Ureter (tissue), 1 donor: ENCODE measurements at places on chromosomes 7 and 10.
A peak's percentile ranks its signal among the peaks of the same experiment; 100 is the strongest.

DNA sequence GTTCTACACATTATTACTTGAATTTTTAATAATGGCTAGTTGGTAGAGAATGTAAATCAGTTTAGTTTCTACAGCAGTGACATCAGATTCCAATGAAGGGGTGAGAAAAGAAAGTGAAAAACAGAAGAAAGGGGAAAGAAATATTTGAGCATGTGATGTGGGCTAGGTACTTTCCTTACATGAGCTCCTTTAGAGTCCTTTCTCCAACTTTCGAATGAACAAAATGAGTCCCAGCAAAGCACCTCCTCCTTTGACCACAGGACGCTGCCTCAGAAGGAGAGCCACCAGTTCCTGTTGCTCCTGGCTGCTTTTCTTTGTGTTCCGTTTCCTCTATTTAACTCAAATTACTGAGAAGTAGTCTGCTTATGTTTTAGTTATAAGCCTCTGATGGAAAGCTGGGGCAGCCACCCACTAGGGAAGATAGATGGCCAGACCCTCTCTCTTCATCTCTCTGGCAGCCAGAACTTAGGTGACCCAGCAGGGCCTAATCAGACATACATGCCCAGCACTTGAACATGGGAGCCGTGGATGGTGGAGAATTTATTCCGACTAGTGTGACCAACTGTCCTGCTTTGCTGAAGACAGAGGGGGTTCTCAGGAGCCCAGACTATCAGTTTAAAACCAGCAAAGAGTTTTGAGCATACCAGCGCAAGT is 82.4 kb upstream of the NME8 start:
- no peak for DNase-seq

DNA sequence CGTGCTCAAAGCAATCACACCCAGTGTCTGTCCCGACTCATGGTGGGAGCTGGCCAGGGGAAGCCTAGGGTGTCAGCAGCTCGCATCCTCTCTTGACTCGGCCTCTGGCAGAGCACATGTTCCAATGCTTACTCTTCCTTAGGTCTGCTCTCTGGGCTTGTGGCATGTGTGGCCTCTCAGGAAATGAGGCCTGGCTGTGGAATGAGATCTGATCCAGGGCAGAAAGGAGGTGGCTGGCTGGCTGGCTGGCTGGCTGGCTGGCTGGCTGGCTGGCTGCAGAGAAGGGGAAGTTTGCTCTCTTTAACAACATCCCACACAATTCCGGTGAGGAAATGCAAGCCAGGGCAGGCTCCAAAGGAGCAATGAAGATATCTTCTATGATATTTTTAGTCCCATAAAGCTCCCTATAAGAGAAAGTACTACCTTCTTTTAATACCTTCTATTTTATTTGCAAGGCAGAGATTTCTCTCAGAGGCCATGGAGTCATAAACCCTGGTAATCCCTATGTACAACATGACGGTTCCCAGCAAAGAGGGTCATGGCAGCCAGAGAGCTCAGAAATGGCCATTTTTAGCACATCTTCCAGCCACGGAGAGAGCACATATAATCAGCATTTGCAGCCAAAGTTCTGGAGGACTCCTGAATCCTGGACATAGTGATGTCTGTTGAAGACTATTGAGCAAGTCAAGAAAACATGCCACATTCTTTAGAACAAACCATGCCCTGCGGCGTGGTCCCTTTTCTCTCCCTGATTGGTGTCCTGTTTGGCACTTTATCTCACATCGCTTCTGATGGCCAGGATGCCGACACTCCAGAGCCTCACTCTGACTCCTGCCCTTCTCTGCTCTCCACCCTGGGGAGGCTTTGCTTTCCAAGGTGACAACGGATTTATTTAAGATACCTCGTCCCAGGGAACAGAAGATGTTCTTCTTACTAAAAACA is 153.7 kb downstream of the FANK1 start:
- DNase-seq = no peak

GRCh38 chr10:102467971-102468438 is 16.7 kb upstream of the C10orf95 start:
- no peak for DNase-seq

DNA sequence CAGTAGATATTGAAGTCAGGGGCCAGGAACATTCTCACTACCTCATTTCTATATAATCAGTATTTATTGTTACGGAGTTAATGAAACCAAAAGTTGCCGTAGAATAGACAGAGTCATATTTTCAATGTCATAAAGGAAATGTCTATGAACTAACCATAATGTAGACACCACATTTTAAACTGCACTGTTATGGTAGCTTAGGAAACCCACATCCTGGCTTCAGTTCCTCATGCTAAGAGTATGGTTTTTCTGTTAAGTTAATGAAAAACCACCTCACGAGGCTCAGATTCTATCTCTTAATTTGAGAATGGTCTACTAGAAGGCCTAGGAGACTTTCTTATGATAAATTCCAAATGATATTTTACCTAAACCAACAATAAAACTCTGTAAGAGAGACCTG is 166.5 kb downstream of the TMEM26 start:
- no peak for DNase-seq

DNA sequence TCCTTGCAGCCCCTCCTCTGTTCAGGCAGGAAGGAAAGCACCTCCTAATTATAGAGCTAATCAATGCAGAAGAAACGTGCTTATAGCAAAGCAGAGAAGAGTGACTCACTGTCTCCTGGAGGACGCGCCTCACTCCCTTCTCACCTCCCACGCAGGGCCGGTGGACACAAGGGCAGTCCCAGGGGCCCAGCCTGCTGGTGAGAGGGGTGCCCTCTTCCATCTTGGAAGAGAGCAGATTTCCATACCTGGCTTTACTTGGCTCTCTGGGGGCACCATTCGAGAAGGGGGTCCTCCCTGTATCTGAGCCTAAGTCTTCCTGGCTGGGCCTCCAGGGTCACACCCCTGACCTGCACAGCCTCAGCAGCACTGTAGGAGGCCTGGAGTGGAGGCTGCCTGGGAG is 55.8 kb downstream of the RASGEF1A start:
- no peak for DNase-seq

DNA sequence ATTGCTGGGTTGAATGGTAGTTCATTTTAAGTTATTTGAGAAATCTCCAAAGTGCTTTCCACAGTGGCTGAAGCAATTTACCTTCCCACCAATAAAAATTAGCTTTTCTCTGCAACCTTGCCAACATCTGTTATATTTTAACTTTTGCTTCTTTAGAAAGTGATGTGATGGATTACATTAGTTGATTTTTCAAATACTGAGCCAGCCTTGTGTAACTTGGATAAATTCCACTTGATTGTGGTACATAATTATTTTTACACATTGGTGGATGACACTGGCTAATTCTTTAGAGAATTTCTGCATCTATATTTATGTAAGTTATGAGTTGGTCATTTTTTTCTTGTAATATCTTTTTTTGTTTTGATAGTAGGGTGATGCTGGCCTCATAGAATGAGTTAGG is 634.1 kb downstream of the GALNT17 start:
- no peak for DNase-seq

GRCh38 chr7:159019111-159019510 is 125.6 kb downstream of the VIPR2 start:
- no peak for DNase-seq

DNA sequence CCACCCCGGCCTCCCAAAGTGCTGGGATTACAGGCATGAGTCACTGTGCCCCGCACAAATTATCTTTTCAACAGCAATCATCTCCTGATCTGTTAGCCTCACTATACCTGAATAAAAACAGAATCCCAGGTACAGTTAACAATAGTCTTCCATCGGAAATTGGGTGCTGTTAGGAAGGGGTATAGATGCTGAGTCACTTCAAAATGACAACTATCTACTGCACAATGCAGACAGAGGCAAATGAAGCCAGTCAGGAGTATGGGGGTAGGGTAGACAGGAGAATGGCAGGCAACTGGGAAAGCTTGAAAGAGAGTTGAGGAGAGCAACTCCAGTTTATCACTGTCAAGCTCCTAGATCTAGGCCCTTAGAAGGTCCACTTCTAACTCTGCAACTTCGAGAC is 40.3 kb downstream of the LBX1 start:
- no peak for DNase-seq

DNA sequence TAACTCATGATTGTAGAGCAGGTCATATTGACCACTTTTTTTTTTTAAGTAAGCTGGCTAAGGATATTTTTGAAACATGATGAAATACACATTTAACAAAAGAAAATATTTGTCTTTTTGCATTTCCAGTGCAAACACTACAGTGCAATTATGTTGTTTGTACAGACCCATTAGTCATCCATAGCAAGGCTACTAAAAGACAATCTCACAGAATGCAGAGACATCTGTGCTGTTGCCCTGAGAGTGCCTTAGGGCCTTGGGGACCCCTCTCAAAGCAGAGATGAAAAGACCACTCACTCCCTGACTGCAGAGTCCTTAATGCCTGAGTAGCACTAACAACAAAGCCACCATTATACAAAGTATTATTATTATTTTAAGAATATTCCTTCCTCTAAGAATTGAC is 104.5 kb downstream of the NRCAM start:
- no peak for DNase-seq

GRCh38 chr10:49187950-49188761 is at the start of gene TMEM273:
Gene TMEM273 (minus strand): TSS chr10:49188391. CDS start chr10:49188336, 55 bp downstream.
- peak; percentile 72 for DNase-seq

DNA sequence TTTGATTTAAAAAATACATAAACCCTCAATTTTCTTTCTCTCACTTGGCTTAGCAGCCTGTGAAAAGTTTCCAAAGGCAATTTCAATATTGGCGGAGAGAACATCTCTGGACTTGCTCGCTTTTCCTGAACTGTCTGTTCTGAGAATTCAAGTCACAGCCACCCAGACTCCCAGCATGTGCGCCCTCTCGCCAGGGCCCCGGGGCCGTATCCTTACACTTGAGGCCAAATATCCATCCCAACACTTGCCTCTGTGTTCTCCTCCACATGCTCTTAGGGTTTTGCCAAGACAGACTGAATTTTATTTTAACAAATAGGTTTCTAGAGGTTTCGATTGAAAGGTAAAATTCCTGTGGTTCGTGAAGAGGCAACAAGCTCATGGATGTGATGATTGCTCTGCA is 111.5 kb upstream of the GPR26 start:
- DNase-seq = no peak

- no peak for DNase-seq
These were observed 18.8 kb upstream of the TLL2 start for GRCh38 chr10:96532523-96532922.

DNA sequence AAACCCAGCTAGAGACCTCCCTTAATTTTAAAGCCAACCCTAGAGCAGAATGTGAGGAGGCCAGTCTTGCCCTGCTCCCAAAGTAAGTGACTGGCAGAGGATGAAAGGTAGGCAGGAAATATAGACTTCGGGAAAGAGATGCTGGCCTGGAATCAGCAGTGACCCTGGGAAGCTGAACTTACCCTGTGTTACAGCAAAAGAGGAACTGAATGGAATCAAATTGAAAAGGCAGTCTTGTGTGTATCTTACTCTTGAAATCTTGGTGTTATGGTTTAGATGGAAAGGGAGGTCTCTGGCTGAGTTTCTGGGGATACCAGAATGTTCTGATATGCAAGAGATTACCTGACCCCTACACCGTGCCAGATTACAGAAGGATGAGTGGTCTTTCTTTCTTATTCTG is 7.9 kb upstream of the CFAP43 start:
- DNase-seq = no peak

- no peak for DNase-seq
These were observed 6.6 kb upstream of the ZNF282 start for GRCh38 chr7:149188637-149189259.

DNA sequence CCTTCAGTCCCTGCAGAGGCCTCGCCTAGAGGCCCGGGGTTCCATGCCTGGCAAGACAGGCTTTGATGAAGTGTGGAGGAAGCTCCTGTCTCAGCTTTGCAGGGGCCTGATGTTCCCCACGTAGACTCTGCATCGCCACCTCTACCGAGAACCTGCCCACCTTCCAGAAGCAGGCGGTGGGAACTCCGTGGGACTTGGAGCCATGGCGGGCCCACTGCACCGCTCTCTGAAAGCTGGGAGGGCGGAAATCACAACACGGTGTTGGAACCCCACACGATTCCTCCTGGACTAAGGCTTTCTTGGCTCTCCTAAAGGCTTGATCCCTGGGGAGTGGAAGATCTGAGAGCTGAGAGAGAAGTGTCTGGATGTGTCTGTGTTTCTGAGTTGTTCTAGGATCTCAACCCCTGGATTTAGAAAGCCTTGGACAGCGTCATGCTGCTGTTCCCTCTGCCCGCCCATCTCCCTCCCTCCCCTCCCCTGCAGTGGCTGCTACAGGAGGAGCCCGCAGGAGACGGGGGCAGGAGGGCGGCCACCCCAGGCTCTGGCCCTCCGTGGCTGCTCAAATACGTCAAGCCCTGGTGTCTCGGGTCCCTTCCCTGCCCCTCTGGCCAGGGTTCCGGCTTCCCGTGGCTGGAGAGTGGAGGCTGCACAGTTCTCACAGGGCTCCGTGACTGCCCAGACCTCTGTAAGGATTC is 79.7 kb downstream of the VIPR2 start:
- peak; percentile 36 for DNase-seq

DNA sequence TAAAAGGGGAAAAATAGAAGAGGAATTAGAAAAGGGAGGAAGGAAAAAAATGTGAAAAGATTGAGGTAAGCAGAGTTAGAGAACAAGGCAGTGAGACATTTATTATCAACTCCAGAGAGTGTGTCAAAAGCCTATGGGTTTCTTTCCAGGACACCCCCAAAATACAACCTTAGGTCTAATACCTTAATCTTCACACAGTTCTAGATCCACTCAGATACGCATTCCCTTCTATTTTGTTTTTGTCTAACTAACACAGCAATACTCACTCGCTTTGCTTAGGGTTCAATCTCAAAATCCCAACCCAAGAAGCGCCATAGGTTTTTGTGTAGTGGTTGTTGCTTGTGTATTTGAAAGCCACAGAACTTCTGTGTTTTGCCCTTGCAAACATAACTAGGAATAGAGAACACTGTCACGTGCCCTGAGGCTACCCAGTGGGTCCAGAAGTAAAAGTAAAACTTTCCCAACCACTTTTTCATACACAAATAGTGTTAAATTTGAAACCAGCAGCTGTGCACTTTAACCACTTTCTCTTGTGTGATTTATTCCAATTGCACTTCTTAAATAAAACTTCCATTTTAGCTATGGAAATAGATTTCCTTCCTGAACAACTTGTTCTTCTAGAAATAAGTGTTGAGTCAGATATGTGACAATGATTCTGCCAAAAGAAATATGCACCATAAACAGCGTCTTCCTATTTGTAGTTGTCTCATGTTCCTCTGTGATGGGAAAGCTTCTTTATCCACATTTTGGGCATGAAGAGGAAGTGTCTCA is 414.7 kb upstream of the GHITM start:
- no peak for DNase-seq

- no peak for DNase-seq
These were observed 35.9 kb upstream of the FZD9 start for GRCh38 chr7:73397521-73398281.

GRCh38 chr7:159227433-159227832 is 82.8 kb upstream of the VIPR2 start:
- no peak for DNase-seq

DNA sequence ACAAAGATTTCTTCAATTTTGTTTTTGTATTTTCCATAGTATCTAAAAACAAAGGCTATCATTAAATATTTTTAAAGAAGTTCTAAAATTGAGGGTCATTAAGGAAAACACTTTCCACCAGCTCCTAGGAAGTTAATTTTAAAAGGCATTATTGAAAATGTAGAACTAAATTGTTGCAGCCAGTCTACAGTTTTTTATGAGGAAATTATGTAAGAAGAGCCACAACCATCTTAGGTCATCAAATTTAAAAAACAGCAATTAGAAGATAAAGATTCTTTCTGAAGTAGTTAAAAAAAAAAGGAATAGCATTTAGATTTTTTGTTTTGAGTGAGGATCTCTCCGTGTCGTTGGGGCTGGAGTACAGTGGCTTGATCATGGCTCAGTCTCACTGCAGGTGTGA is 161.7 kb downstream of the NRBF2 start:
- no peak for DNase-seq
